ENCODE measurements at places on chromosomes 7 and 10. TPM values are rescaled to one million over a fixed set of nuclear protein-coding genes. Genes with fewer than 3 reads are reported as not detected.

- no peak for DNase-seq
Measured at GRCh38 chr10:128230401-128230800, 104.2 kb upstream of the MKI67 start.

DNA sequence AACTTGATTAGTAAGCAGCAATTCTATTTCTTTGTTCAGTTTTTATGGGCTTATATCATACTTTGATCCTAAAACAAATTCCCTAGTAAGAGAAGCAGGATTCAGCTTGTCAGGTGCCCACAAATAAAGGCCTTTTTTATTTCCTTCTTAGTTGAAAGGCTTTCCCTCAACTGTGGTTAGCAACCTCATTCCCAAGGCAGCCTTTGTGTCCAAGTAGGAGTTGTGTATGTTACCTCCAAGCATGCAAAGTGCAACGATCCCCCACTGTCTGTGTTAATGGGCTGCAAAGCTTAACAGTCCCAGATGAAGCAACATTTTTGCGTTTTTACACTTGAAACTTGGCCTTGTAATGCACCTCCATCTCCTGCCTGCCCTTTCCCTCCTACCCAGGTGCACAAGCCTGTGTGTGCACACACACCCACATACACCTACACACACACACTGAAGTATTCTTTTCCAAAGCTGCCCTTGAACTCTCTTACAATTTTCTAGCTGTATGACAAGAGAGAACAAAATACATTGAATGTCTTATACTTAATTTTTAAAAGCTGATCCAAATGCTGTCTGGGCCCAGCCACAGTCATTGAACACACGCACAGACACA is 278.2 kb downstream of the SNX13 start:
- DNase-seq = no peak

- no peak for DNase-seq
Measured at GRCh38 chr10:104648421-104648820, 7.3 kb downstream of the SORCS3 start.

DNA sequence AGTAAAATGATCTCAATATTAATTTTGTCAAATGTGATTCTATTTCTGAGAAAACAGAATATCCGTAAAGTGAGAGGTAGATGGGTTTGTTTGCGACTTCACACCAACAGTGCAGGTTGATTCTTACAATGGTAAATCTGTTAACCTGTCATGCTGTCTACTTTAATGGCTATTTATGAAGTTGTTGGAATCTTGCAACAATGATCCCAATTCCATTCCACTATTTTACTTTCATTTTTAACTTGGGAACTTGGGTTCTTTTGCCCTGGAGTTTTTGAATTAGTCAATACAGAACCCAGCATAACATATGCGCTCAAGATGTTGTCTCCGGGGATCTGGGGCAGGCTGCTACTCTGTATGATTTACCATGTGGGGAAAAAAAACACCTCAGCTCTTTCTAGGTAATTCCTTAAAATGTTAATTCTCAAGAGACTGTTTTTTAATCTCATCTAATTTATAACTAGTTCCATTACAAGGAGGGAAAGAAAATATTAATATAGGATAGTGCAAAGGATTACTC is 1.2 kb downstream of the LGI1 start:
- no peak for DNase-seq

- DNase-seq = no peak
Measured at GRCh38 chr7:130228840-130229502, 21.3 kb downstream of the SSMEM1 start.

DNA sequence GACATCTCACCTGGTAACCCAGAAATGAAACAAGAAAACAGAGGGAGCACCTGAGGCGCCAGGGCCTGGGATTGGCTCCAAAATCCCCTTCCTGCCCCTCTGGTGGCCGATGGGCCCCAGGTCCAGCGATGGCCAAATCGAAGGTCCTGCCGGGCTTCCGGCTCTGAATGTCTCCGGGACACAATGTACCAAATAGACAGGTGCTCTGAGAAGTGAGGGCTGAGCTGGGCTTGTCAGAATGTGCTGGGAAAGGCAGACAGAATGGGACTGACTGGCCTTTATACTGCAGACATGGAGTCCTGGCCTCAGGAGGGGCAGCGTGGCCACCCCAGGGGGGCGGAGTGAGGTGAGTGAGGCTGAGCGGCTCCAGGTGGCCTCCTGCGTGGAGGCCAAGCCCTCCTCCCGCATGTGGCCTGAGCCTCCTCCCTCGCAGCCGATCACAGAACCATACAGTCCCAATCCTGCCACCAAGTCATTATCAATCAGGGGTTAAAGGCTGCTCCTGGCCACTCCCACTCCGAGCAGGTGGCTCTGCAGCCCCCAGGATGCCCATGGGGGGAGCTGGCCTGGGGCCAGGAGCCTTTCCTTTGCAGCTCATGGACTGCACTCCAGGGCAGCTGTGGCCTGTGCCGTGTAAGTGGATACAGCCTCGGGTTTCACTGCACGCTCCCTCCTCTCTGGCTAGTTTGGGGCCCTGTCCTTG is 185.5 kb downstream of the ADARB2 start:
- no peak for DNase-seq

DNA sequence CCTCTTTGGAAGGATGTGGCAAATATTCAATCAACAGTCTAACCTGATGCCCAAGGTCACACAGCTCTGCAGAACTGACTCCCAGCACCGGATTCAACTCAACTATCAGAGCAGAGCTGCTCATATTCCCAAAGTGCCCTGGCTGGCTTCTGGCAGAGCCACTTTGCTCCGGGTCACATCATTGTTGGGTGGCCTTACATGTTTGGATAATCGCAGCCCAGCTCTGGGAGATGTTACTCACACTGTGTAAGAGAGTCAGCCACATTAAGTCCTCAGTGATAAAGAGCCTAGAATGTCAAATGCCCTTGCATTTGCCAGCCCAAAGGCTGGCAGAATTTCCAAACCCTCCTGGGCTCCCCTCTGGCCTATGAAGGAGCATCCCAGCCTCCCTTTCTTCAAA is 79.8 kb upstream of the PDE1C start:
- DNase-seq = no peak

DNA sequence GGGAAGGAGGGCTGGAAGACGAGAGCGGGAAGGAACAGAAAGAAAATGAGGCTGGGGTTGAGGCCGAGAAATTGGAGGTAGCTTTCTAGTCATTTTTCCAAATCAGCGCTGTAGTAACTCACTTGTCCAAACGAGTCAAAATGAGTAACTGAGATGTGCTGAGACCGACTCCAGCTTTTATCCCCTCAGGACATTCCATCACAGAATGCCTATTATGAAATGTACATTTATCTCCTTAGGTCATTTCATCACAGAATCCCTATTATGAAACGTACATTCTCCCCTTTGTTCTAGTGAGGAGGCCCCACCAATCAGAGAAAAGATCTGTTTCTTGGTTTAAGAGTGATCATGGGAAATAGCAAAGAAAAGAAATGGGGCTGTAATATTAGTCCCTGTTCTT is 55.7 kb upstream of the AMPH start:
- DNase-seq = no peak

DNA sequence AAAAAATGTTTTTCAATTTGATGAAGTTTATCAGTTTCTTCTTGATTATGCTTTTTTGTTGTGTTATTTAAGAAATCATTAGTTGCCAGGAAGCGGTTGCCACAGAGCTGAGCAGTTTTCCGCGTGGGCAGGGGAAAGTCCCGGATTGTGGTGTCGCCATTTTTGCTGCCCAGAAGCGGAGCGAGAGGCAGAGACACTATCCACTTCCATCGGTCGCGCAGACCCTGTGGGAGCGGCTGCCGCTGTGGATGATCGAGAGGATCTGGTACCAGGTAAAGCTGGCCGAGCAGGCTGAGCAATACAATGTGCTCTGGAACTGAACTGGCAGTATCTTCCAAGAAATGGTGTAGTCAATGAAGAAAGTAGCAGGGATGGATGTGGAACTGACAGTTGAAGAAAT is 119.8 kb downstream of the ZNF736 start:
- no peak for DNase-seq

TMEM196 gene
- not detected for polyA plus RNA-seq

- DNase-seq = no peak
Measured at GRCh38 chr7:143884241-143884968, 17.6 kb downstream of the TCAF1 start.

ANLN gene
- polyA plus RNA-seq = 25.4 TPM

RP9 gene
- polyA plus RNA-seq = 19.1 TPM

TMEM176B gene
- polyA plus RNA-seq = 0.21 TPM

GRCh38 chr7:124652237-124652636 is 113.4 kb downstream of the GPR37 start:
- DNase-seq = no peak

DNA sequence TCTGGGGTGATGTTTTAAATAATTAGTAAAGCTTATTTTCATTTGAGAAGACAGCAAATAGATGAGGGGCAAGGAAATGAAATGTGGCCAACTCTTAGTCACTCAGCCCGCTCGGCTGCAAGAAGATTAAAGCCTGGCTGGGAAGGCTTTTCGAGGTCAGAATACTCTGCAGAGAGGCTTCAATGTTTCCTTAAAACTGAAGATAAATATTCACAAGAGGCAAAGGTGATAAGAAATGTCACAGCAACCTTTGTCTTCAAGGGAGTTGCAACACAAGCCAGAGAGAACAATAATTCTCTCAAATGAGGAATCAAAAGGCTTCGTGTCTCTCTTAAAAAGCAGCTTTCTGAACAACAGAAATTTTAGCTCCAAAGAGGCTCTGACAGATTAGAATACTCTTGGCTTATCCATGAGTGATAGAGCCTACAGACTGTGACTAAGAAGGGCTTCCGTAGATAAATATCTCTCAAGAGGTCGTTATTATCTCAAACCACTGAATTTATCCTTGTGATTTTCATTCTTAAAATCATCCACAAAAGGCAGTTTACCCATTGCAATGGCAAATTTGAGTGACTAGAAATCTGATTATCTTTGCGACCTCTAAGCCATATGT is 92.5 kb downstream of the KLF6 start:
- DNase-seq = no peak

CCL26 gene
- polyA plus RNA-seq = not detected

Data from GM12878 (cell line).